Caudate nucleus (tissue), 63 donors: ENCODE measurements at places on chromosomes 2 and 18.

- DNase-seq, result no peak
These were observed 774.2 kb upstream of the FSHR start for GRCh38 chr2:49928551-49928950.

GRCh38 chr2:232228971-232229894, 149.3 kb upstream of the ALPP start:
- DNase-seq, result no peak

DNA sequence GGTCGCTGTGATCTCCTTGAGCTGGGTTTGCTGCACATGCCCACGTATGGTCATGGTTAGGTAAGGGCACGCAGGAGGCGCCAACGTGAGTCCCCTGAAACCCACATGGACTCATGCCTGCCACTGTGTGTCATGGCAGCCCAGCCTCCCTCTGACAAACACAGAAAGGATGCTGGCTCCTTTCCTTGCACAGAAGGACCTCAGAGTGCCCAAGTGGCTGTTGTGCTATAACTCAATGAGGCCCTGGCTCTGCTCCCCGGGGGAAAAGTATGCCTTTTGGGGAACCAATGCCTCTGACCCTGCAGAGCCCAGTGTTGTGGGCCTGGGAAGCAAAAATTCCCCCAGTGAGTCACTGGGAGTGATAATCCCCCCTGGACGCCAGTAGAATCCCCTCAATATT, 233.9 kb downstream of the VAPA start:
- DNase-seq, result no peak

DNA sequence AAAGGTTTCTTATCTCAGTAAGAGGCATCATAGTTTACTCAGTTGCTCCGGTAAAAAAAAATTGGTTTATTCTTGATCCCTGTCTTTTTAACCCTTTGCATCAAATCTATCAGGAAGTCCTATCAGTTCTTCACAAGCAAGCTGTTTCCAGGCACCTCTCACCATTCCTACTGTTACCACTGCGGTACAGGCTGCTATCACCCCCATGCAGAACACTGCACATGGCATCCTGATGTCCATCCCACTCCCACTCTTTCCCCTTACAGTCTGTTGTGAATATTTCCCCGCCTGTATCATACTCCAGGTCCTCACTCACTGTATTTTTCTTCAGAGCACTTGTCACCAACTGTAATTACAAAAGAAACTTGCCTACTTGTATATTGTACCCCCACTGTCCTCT, 5.3 kb upstream of the CNRIP1 start:
- no peak for DNase-seq

DNA sequence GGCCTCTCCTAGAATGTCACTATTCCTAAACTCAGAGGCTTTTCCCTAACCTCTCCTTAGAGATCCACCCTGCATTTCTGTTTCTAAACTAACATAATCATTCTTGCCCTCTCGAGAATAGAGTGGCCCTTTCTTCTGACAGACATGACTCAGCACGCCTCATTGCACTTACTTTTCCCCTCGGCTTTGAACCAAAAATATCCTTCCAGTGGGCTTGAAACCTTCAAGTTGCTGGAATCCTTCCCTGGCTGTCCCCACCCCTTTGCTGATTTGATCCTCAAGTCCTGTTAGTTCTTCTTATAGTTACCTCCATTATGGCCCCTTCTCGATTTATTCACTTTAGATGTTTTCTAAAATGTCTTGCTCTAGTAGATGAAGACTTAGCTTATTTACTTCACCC, 158.0 kb downstream of the LTBP1 start:
- no peak for DNase-seq

GRCh38 chr2:140893685-140894084, 1237.1 kb downstream of the LRP1B start:
- no peak for DNase-seq

DNA sequence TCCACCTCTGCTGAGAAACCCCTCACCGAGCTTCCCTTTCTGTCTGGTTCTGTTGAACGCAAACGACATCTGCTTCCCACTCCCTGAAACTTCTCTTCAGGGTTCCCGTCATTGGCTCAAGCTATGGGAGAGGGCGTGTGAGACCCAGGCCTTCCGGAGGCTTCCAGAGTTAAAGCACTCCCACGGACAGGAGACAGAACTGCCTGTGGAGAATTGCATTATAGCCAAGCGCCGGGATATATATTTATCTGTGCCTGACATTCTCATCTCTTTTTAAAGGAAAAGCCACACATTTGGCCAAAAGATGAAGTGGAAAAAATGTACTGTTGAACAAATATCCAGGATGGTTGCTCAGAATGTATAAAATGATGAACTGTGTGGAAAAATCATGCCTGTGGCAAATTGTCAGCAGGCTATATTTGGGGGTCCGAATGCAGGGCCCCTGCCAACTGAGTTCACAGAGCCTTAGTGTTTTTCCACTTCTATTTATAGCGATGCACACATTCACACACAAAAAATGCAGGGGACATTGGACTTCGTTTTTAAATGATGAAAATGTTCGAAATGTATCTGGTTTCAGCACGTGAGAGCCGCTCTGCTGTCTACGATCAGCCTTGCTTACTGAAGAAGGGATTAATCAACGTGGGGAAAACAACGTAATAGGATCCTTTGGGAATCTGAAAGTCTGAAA, 59.5 kb downstream of the E2F6 start:
- no peak for DNase-seq

- DNase-seq, result no peak
These were observed 92.6 kb upstream of the FAM117B start for GRCh38 chr2:202542142-202542541.

DNA sequence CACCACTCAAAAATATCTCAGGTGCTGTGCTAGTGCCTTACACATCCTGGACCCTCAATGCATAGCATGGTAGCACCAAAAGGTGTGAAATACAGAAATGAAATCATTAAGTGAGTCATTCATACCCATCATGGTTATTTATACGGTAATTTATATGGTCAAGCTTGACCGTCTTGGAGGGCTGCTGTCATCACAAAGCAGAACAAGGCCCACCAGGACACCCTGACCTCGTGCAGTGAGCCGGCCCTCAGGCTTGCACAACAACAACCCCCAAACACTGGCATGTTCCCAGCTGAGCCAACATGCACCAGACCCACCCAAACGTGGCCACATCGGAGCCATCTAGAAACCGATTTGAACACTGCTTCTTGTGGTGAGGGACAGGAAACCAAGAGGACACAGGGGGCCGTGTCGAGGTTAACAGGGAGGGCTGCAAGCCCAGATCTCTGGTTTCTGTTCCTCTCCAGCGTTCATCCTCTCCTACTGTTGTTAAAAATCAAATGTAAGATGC, 378.5 kb upstream of the ID2 start:
- no peak for DNase-seq

- DNase-seq, result no peak
These were observed 146.5 kb downstream of the ASB1 start for GRCh38 chr2:238573065-238573778.

DNA sequence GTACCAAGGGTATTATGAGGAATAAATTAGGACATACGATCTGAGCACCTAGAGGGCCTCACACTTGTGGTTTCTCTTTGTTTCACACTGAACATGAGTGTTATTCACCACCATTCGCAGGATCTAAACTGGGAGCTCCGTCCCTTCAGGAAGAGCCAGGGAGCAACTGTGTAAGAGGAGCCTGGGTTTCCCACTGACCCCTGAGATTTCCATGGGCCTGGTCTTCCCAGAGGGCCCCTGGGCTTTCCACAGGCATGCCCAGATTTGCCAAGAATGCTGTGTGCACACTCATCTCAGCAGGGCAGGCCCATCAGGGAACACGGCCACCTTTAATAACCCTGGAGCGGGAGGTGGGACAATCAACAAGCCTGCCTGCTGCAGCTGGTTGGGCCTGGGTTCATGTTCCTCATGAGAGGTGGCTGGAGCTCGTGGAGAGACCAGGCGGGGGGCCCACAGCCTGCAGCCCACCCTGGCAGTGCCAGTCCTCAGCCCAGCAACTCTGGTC, 416.8 kb upstream of the MYT1L start:
- DNase-seq, result no peak

DNA sequence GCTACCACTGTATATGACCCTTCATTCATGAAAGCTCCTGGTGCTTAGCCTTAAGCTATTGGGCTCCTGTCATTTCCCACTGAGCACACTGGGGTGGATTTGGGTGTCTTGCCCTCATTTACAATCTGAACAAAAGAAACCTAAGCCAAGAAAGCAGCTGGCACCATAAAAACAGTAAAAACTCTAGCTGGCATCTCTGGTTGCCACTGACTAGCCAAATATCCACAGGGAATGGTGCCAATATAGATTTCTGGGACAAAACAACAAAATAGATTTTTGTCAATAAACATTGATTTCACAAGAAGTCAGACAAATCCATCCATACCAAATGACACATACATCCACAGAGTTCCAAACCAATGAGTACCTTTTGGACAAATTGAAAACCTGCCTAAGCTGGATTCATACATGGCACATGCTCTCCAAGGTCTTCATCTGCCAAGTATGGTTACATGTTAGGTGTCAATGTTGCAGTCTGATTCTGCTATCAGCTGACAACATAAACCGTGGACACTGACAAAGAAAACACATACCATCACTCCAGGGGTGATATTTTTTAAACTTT, 1081.5 kb upstream of the ZEB2 start:
- no peak for DNase-seq

DNA sequence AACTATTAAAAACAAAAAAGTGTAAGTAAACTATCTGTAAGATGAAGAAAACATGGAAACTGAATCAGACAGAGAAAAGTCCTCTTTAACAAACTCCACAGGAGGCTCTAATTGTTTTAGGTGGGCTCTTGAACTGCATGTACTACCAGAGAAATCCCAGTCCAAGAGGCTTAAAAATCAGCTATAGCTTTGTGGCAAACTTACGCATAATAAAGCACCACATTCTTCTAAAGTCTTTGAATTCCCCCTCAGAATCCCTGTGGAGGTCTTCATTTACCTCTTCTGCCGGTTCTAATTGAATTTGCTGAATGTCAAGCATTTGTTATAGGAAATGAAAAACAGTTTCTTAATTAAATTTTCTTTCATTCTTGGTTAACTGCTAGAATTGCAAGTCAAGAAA, 40.8 kb downstream of the CHN1 start:
- DNase-seq, result no peak

DNA sequence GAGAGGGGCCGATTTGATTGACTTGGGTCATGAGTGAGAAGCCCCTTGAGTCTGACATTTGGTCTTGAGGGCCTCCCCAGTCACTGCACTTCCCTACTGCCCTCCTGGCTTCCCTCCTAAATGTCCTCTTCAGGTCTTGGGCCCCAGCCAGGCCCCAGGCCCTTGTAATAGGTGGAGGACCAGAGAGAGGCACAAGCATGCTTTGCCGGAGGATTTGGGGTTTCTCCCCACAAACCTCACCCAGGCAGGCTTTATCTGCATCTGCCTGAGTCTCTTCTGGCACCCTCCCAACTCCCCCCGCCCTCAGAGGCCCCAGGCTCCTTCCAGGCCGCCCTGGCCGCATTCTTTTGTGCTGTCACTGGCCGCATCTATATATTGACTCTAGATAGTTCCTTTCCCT, 270.7 kb downstream of the HAUS1 start:
- no peak for DNase-seq

DNA sequence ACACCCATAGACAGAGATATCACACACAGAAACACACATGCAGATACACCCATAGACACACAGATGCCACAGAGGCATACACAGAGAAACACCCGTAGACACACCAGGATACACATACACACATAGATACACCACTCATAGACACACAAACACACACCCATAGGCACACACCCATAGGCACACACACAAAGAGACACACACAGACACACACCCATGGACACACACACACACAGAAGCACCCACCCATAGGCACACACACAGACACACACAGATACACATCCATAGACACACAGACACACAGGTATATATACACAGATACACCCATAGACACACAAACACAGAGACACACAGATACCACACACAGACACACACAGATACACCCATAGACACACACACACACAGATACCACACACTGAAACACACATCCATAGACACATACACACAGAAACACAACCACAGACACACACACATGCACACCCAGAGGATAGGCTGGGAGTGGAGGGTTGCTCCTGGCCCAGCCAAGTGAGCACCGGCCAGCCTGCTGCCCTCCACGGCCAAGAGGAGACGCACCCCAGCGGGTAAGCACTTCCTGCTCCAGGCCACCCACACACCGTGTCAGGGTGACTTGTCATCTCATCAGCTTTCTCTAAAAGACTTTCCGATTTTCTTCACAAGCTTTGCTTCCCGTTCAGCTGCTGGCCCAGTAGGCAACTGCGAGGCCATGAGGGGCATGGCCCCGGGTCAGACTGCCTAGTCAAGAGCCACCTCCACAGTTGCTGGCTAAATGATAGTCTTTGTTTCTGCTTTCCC, 14.1 kb upstream of the CNNM3 start:
- no peak for DNase-seq

GRCh38 chr2:215019521-215020145, 118.8 kb downstream of the ABCA12 start:
- DNase-seq, result no peak

DNA sequence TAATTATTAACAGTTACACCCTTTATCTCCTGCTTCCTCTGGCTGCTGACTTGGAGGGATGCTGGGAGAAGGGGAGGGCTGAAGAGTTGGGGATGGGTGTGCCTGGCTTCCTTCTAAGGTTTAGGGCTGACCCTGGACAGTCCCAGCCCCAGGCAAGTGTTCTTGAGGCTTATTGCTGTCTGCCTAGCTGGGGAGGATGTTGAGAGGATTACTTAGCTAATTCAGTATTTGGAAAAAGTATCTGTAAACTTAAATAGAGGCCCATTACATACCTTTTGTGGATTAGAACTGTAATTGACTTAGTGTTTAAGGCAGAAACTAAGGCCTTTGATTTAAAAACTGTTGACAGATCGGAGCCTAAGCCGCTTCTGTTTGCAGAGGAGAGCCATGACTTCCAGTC, 67.6 kb downstream of the AGAP1 start:
- DNase-seq, result no peak

- DNase-seq, result no peak
These were observed 80.0 kb downstream of the TWIST2 start for GRCh38 chr2:238927746-238928519.

DNA sequence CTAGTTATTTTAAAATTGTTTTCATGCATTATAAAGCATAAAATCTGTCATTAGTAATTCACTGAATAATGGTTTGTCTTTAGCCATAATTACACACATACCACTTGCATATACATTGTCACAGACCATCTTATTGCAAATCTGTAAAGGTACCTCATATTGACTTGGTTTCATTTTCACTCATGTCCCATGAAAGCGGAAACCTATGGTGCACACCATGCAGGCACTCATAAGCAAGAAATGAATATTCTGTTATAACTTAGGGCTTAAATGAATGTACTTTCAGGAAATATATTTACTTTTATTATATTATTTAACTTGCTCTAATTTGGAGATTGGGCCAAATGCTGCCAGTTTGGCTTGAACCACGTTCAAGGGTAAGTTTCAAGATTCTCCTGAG, 29.2 kb upstream of the STK17B start:
- DNase-seq, result no peak

- no peak for DNase-seq
These were observed 238.5 kb upstream of the ERBB4 start for GRCh38 chr2:212777020-212777491.
